ENCODE measurements at places on chromosomes 2 and 18.

DNA sequence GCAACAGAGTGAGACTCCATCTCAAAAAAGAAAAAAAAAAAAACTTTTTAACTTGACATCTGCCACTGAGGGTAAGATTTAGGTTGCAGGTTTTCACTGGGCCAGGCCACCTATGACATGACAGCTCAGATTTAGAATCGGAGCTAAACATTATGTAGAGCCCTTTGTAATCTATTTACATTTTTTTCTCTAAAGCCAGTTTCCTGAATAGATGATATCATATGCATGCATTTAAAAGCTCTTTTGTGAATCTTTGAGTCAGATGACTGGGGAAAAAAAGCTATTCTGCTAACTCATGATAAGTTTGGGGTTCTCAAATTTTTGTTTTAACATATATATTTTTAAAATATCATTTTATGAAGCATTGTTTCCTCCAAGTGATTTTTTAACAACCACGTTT, 21.3 kb downstream of the PRKAG3 start:
- no peak for DNase-seq

DNA sequence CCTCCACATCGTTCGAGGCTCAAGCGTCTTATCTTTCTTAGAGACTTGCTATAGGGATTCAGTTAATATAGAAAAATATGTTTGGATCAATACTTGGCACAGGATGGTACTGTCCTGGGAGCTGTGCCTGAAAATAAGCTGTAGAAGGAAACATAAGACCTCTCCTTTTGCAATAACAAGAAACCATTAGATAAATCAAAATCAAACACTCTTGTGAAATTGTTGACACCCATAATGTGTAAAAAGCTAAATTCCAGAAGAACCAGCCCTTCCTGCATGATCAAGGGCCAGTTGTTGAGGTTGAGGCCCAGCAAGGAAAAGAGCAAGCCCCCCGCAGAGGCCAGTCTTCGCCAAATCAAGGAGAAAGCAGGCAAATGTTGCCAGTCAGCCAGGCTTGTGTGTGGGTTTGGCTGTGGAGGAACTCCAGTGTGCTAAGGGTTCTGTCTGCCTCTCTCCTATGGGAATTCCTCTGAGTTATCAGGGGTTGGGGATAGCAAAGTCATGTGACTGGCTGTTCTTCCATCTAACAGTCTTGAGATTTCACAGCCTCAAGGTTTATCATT, 185.7 kb downstream of the ACKR3 start:
- DNase-seq, result no peak

GRCh38 chr2:29025711-29026110, 44.6 kb downstream of the TOGARAM2 start:
- DNase-seq, result no peak

GRCh38 chr2:97994476-97994875, 1.3 kb downstream of the TMEM131 start:
- DNase-seq, result no peak

DNA sequence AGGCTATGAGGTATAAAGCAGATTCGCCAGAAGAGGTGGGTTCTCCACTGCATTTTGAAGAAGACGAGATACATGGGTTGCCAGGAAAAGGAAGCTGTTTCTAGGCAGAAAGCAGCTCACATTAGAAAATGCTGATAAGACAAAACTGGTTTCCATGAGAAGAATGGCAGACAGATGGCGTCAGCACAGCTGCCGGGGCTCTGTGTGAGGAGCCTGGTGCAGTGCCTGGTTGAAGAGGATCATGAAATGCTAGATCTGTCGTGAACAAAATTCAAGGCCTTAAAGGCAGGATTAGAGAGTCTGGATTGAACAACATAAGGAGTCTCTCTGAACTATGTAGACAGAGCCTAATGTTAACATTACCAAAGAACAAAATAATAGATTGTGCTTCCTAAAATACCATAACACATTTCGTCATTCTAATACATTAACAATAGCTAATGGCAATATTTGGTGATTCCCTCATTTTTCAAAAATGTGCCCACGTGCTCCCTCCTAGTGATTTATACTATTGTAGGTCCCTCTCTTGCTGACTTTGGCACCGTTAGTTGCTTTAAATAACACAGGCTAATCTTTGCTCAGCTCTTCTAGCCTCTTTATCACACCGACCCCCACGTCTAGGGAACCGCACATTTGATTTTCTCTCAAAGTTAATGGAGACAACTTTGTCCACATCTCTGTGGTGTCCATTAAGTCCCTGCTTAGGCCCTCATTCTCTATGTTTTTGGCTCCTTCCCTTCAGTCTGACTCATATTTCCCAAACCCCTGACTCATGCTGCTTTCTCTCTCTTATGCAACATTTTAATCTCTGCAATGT, 38.2 kb downstream of the EFEMP1 start:
- DNase-seq, result no peak

DNA sequence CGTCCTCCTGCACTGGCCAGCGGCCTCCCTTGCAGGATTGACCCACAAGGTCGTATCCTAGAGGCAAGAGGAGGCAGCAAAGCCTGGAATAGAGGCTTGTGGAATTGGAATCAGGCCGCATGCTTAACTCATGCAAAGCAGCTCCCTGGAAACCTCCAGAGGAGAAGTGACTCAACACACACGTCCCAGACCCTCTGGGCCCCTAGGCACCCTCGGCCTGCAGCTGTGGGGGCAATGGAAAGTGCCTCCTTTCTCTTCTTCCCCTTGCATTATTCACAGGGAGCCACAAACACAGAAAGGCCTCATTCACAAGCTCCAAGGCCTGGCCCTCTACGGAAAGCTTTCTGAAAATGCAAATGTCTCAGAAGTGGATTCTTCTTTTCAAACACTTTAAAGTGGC, 19.6 kb downstream of the SPATA3 start:
- no peak for DNase-seq
